ENCODE measurements at places on chromosomes 6 and 20.
A peak's percentile ranks its signal among the peaks of the same experiment; 100 is the strongest.

DNA sequence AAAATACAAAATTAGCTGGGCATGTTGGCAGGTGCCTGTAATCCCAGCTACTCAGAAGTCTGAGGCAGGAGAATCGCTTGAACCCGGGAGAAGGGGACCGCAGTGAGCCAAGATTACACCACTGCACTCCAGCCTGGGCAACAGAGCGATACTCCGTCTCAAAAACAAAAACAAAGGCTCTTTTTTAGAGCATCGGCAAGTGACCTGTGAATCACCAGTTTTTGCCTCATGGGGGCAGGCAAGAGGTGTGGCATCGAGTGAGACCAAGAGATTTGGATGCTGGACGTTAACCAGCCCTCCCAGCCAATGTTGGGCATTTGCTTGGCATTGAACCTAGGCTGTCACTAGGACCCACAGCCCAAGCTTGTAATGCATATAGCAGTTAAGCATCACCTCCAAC is 14.6 kb upstream of the CDK5RAP1 start:
- DNase-seq: peak; percentile 7

GRCh38 chr6:33107641-33108040 is 31.9 kb downstream of the HLA-DPB1 start:
- DNase-seq: no peak

DNA sequence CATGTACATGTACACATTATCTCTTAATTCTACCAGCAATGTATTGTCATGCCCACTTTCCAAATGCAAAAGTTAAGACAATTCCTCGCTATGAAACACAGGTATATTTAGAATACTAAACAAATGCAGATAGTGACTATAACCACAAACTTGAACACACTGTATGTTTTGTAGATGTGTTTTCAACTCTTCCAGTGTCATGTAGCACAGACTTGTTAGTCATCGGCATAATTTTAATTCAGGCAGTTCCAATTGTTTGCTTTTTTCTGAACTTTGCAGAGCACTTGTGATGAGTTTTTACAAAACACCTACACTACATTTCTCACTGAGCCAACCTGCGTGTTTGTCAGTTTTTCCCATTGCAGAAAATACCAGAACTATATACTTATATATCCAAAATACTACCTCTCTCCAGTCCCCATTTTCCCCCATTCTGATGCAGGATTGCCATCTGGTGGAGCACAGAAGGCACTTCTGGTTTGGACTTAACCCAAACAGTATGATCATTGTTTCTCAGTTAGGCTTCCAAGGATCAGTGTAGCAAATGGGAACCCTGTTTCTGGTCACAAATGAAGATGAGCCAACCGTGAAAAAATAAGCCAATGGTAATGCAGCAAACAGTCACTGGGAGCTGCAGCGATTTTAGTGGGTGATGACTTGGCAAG is 143.4 kb downstream of the ADGRB3 start:
- DNase-seq: no peak

GRCh38 chr6:21801446-21802174 is 208.1 kb downstream of the SOX4 start:
- DNase-seq: no peak

GRCh38 chr6:121522265-121522664 is 86.8 kb downstream of the GJA1 start:
- DNase-seq: no peak

DNA sequence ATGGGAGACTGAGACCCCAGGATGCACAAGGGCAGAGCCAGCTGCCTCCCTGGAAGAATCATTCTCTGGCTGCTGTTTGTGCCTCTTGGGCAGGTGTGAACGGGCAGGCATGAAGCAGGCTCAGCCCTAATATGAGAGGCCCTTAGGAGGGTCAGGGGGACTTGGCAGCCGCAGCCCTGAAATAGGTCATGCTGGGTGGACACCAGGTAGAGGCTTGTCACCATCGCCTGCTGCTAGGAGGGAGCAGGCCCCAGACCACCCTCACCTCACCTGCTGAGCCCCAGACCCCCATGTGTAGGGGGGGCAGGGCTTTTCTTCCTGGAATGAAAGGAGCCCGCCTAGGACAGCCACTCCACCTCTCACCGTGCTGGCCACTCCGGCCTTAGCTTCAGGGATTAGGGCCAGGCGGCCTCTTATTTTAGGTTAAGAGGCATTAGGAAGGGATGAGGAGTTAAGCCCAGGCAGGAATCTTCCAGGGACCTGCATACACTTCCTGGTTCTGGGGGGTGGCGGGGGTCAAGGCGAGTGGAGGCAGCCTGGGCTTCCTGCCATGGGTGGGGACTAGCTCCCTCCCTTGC is 92.4 kb downstream of the ASXL1 start:
- no peak for DNase-seq

DNA sequence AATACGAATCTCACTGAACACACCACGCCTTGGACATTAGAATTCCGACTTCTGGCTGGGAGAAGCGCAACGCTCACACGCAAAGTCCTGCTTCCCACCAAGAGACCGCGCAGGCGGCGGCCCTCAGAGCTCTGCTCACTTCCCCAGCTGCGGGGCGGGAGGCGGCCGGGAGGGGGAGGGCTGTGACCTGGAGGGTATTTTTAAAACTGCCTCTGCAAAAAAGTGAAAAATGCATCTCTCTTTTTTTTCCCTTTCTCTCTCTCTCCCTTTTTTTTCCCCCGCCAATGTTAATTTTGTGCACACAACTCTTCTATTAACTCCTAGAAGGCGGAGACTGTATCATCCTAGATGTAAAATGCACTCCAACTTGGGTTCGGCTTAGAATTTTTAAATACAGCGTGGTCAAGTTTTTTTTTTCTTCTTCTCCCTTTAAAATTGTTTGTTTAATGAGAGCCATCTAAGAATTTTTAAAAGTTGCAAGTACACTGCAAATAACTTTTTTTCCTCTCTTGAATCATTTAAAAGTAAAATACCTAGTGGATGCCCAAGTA is 66.4 kb downstream of the STX11 start:
- DNase-seq: no peak
